ENCODE measurements at places on chromosomes 12 and 14.
A peak's percentile ranks its signal among the peaks of the same experiment; 100 is the strongest.

DNA sequence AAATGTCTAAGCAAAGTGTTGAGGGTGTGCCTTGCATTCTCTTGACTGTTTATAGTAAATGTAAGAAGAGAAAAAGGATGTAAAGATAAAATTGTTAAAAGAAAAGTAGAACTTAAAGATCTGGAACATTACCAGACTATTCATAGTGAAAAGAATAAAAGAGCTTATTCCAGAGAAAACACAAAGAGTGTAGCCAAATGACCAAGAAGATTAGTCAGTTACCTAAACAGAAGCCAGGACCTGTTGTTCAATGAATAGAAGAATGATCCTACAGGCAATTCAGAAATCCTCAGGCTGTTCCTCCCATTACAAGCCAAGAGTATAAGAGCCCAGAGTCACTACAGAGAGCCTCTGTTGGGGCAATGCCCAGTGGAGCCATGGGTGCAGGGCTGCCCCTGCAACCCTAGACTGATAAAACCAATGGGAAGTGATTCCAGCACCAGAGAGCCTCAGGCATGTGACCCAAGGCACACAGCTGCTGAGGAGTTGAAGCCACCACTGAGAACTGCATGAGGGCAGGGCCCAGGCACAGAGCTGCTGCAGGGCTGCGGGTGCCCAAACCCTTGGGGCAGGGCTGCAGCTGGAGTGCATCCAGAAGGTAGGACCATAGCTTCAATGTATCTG is 91.1 kb upstream of the SLC38A4 start:
- DNase-seq, result no peak

- DNase-seq, result no peak
Measured at GRCh38 chr14:61264010-61264571, 17.0 kb downstream of the TMEM30B start.

DNA sequence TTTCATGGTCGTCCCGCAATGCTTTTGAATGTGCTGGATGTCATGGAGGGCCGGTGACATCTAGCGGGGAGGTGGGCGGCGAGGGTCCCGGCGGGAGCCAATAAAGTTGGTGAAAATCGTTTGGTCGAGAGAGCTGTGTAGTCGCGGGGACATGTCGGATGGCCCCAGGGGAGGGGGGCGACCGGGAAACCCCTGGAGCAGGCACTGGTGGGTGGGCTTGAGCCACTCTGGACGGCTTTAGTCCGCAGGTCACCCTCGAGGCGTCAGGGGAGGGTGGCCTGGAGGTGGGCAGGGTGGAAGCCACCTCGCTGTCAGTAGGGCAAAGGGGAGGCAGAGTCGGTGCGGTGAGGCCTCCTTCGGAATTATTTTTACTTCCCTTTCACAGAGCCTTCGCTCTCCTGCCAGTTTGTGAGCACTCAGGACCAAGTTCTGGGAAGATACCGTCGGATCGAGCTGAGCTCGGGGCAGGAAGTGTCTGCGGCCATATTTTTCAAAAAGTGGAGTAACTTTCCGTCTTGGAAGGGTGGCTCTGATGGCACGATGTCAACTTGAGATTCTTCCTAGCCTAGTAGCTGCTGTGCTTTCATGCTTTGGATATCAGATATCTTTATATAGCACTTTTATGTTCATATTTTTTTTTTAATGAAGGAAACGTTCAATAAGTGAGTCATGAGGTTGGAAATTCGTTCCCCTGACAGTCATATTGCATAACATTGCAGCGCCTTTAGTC is 28.2 kb downstream of the WBP11 start:
- DNase-seq, result peak; percentile 31

GRCh38 chr12:69239922-69240630 is 707 bp downstream of the CPSF6 start:
- peak; percentile 49 for DNase-seq

GRCh38 chr12:43336962-43337555 is 214.9 kb downstream of the ADAMTS20 start:
- no peak for DNase-seq

- DNase-seq, result no peak
Measured at GRCh38 chr14:54344445-54344844, 52.4 kb upstream of the CDKN3 start.

GRCh38 chr12:4645023-4645422 is 3.8 kb downstream of the AKAP3 start:
- DNase-seq, result no peak

GRCh38 chr12:55931317-55931779 is 386 bp downstream of the DGKA start:
- no peak for DNase-seq

DNA sequence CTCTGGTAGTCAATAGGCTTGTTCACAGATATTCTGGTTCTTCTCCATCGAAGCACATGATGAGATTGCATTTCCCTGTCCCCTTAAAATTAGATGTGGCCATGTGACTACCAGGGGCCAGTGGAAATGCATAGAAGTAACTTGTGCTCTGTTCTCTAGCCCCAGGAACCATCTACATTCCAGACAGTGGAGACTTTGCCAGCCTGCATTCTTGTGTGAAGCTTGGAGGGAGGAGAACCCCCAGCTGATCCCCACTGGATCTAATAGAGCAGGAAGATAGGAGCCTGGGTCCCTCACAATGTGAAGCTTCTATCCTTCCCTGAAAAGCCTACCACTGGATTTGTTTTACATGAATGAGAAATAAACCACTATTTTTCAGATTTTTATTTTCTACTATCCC is 130.1 kb downstream of the KITLG start:
- no peak for DNase-seq

- DNase-seq, result no peak
Measured at GRCh38 chr14:50603565-50603964, 43.6 kb downstream of the ATL1 start.

DNA sequence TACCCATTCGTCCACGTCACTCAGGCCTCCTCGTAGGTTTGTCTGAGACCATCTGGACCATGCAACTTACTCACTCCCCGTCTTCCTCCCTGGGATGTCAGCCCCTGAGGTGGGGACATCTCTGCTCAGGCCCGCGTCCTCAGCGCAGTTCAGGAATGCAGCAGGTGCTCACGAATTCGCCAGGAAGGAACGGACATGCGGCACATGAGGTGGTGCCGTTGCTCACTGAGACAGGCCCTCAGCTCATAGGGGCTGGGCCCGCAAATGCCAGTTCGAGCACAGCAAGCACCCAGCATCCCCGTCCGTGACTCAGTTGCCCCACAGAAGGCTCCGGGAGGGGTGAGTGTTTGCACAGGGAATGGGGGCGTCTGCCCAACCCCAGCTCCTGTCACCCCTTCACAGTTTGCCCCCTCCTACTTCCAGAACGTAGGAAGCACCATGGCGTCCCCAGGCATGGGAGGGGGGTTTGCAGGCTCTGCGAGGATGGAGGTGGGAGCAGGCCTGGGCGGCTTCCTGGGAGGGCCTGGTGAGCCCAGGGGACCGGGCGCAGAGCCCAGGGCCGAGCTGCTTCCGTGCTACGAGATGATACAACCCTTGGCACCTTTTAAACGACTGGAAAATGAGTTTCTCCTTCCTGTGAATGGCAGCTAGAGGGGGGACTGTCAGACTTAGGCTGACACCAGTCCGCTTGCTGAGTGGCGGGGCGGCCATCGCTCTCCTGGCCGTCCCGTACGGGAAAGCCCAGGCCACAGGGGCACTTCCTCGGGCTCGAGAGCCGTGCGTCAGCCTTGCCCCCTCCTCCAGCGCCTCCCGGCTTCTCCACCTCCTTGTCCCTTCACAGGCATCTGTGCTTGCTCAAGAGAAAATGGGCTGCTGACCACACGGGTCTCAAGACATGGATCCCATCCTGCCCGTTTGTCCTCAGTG is 6.9 kb downstream of the GALNT9 start:
- DNase-seq, result no peak

DNA sequence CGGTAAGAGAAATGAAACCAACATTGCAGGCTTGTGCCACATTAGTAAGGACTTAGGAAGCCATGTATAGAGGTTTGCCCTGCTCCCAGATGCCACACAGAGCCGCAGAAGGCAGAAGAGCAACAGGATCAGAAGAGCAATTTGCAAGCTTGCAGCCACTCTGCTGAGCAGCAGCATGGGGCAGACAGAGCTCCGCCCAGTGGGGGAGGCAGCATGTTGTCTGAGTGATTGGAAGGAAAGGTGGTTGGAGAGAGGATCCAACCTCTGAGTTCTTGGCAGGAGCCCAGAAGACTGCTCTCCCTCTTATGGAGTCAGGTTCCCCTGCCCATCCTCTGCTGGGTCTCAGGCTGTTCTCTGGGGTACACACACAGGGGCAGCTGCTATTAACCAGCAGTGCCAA is 2.3 kb upstream of the KRT6A start:
- DNase-seq, result no peak

DNA sequence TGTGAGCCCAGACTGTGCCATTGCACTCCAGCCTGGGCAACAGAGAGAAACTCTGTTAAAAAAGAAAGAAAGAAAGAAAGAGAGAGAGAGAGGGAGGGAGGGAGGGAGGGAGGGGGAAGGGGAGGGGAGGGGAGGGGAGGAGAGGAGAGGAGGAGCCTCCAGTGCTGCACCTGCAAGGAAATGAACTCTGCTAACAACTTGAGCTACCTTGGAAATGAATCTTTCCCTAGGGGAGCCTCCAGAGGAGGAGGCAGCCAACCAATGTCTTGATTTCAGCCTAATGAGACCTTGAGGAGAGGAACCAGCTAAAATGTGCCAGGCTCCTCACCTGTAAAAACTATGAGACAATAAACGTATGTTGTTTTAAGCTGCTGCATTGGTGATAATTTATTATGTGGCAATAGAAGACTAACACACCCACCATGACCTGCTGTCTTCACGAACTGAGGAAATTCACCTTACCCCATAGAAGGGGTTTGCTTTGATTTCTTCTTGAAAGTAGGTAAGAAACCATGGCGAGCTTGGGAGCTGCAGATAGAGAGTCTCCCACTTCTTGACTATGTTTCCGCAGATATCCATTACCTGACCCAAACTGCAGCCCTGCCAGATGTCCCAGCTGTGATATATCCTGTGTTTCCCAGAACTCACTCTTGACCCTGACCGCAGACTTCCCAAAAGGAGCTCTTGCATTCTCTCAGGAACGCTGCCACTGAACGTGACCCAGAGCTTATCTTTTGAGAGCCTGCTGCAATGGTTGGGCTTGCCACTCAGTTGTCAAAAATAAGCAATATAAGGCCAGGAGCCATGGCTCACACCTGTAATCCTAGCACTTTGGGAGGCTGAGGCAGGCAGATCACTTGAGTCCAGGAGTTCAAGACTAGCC is 31.5 kb upstream of the TMPO start:
- DNase-seq, result no peak

- no peak for DNase-seq
Measured at GRCh38 chr12:130245251-130245650, 83.0 kb downstream of the FZD10 start.
